Right cardiac atrium (tissue), 5 donors: ENCODE measurements at places on chromosomes 3 and 15. TPM values are rescaled to one million over a fixed set of nuclear protein-coding genes. Genes with fewer than 3 reads are reported as not detected.
A peak's percentile ranks its signal among the peaks of the same experiment; 100 is the strongest.

The CLRN1 gene
- total RNA-seq: not detected

The CCDC39 gene
- not detected for total RNA-seq

DNA sequence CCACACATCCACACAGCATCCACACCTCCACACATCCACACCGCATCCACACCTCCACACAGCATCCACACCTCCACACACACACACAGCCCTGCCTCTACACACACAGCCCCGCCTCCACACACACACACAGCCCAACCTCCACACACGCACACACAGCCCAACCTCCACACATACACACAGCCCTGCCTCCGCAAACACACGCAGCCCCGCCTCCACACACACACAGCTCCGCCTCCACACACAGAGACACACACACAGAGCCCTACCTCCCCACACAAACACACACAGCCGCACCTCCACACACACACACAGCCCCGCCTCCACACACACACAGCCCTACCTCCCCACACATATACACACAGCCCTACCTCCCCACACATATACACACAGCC, 4.7 kb downstream of the MESP1 start:
- no peak for DNase-seq

GRCh38 chr3:185153171-185153771, 411 bp upstream of the C3orf70 start:
- DNase-seq: no peak

GRCh38 chr3:87958289-87958688, 100.5 kb downstream of the CGGBP1 start:
- DNase-seq: no peak

DNA sequence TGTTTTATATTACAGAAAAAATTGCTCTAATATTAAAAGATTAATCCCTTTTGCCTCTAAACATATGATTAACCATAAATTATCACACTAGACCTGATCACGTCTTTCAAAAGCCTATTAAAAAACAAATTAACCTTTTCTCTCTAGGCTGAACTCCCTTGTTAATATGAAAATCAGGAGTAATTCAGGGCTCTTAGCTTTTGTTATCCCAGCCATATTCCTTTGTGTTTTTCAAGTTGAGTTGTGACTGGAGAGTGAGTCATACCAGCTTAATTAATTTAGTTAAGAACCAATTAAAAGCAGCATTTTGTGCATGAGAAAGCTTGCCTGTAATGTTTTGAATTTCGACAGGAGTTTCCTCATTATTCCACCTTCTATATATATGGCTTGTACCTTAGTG, 385.8 kb downstream of the VGLL3 start:
- DNase-seq: no peak

DNA sequence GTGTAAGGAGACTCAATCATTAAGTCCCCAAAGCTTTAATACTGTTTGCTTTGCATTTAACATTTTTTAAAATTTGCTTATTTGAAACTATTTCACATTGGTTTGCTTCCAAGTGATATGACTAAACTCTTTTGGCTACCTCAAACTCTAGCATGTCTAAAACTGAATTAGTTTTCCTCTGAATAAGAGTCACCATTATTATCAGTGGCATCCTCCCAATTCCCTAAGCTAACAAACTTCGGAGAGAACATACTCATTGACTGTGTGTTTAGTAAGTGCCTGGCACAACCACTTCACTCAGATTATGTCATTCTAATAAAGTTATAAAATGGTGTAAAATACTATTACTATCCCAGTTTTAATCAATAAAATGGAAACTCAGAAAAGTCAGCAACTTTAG, 21.9 kb downstream of the ATOSA start:
- no peak for DNase-seq

DNA sequence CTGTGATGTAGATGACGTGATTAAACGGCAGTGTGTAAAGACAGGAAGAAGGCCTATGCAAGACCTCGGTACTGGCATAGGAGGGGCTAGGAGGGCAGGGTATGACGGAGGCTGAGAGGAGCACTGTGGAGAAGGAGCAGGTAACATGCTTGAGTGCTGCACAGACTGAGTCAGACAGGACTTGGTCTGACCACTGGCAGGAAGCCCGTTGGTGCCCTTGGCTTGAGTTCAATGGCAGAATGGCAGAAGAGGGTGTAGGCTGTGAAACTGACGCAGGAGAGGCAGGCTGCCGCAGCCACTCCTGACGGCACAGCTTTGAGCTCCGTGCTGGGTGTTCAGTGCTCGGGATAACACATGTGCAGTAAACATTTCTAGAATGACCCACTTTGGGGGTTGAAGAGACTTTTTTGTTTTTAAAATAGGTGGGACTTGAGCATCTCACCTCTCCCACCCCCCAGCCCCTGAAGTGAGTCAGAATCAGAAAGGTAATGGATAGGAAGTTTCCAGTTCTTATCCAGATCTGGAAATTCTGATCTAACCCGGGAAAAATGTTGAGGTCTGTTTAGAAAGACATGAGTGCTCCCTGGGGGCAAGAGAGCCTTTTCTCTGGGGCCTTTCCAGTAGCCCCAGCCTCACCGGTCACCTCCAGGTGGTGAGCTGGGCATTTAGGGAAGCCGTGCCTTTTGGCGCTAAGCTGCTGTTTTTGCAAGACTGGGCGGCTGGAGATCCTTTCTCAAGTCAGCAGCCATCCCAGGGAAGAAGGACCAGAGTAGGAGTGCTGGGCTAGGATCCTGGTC, 126.4 kb downstream of the RPLP1 start:
- DNase-seq: no peak

- no peak for DNase-seq
These were observed 70.7 kb upstream of the EOMES start for GRCh38 chr3:27792869-27793268.

DNA sequence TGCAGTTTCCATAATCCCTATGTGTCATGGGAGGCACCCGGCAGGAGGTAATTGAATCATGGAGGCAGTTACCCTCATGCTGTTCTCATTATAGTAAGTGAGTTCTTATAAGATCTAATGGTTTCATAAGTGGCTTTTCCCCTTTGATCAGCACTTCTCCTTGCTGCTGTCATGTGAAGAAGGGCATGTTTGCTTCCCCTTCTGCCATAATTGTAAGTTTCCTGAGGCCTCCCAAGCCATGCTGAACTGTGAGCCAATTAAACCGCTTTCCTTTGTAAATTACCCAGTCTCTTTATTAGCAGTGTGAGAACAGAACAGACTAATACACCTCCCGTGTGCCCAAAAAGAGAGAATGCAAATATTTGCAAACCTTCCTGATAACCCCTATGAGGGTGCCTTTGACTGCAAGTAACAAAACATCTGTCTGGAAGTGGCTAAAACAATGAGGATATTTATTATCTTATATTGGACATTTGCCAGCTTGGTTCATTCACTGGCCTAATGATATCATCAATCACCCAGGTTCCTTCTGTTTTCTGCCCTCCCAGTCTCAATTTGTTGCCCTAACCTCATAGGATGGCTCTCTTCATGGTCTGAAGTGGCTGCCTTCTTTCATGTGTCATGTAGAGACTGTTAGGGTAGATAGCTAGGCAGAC, 68.7 kb downstream of the BHLHE40 start:
- no peak for DNase-seq

DNA sequence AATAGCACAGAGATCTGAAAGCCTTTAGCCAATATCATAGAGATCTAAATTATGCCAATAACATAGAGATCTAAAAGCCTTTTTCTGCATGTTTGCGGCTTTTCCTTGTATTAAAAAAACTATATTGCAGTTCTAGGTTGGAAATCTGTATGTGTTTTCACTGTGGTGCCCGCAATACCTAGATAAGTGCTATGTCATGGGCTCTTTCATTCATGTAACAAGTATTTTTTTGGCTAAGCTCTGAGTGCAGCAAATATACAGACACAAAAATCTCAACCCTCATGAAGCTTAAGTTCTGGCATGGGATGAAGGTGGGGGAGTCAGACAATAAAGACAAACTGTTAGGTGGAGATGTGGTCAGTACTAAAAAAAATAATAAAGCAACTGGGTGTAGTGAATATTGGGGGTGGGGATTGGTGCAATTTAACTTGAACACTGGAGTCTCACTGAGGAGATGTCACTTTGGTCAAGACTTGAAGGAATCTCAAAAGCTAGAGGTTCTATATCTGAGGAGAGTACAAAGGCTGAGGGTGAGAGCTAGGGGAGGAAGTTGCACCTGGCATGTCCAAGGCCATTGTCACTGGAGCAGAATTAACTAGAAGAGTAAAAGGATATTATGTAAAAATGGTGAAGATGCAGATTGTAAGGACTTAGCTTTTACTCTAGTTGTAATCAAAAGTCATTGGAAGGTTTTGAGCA, 973 bp downstream of the BUB1B start:
- no peak for DNase-seq

DNA sequence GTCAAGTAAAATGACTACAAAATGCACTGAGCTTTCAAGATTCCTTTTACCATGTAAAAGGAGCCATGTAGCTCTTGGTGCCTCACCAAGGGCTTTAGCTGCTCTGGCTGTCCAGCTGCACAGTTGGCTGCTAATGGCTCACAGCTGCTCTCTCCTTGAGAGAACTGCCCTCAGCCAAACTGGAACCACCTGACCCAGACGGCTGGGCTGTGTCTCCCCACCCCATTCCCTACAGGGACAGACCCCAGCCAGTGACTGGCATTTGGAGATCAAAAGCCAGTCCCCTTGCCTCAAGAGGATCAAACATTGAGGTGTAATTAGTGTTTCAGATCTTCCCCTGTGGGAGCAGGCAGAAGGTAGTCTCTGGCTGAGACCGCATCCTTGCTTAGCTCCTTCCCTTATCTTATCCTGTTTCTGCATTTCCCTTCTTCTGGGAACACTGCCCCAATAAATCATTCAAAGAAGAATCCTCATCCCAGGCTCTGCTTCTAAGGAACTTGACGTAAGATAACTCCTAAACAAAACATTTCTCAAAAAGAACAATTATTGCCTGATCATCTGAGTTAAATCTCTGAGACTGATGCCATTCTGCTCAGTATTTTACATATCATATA, 28.6 kb upstream of the UBE2E2 start:
- peak; percentile 79 for DNase-seq

DNA sequence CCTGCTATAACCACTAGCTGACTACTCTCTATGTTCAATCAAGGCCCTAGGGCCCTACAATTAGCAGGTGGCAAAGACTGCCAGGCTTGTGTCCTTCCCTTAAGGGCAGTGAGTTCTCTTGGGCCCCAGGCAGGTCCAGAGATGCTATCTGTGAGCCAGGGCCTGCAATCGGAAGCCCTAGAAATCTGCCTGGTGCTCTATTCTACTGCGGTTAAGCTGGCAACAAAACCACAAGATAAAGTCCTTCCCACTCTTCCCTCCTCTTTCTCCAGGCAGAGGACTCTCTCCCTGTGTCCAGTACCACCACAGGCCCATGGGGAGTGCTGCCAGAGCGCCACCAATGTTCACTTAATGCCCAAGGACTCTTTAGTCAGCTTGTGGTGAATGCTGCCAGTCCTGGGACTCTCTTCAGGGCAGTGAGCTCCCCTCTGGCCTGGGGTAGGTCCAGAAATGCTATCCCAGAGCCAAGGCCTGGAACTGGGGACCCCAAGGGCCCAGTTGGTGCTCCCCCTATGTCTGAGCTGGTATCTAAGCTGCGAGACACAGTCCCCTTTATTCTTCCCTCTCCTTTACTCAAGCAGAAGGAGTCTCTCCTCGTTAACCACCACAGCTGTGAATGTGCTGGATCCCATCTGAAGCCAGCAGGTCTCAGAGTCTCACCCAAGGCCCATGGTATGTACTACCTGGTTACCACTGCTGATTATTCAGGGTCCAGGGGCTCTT, 34.7 kb downstream of the XXYLT1 start:
- no peak for DNase-seq

DNA sequence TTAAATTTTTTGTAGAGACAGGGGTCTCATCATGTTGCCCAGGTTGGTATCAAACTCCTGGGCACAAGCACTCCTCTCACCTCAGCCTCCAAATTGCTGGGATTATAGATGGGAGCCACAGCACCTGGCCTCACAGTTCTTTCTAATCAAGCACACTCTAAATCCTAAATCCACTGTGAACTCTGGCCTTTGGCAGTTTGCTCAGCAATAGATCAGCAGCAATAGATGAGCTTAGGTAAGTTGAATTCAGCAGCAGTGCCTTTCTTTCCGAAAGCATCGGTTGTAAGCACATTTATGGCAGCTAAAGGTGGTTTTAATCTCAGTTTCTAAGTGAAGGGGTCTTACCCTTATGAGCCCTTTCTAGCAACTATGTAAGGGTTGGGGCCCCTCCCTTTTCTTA, 16.6 kb downstream of the PDHB start:
- DNase-seq: no peak

DNA sequence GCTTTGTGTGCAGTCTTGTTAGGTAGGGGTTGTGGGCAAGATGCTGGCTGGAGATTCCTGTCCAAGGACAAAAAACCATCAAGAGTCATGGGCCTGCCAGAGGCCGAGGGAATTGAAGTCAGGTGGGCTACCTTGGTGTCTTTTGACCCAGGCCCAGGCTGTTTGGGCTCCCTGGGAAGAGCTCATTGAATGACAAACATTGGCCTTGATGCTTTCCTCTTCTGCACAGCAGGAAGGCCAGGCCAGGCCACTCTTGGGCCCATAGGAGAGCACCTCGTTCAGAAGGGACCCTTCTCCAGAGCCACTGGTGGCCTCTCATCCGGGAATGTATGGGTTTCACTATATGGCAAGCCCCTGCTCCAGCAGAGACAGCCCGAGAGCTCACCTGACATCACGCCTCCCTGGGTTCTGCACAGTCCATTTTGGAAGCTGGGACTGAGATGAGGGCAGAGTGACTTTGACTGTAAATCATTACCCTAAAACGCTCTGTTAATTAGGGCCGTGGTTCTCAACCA, 169.1 kb downstream of the NSMCE3 start:
- no peak for DNase-seq

DNA sequence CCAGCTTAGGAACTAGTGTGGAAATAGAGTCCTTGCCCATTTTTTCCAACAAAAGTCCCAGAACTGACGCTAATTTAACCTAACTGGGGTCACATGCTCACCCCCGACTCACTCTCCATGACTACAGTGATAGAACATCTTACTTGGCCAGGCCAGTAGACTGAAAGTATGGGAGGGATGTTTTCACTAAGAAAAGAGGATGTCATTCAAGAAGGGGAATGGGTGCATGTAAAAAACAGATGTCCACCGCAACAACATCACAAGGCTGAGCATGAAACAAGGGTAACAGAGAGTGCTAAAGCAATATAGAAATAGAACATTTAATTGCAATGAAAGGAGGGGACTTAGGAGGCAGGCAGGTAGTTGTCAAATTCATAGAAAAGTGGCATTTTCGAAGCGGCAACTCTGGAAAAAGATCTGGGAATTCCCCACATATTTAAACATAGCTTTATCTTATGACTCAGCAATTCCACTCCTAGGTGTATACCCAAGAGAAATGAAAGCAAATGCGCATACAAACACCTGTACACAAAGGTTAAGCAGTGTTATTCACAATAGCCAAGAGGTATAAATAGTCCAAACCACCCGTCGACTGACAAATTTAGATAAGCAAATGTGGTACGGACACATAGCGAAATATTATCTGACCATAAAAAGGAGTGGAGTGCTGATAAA, 41.1 kb upstream of the UBE2E2 start:
- DNase-seq: no peak

- no peak for DNase-seq
These were observed 89.3 kb downstream of the WNT7A start for GRCh38 chr3:13790376-13791197.

DNA sequence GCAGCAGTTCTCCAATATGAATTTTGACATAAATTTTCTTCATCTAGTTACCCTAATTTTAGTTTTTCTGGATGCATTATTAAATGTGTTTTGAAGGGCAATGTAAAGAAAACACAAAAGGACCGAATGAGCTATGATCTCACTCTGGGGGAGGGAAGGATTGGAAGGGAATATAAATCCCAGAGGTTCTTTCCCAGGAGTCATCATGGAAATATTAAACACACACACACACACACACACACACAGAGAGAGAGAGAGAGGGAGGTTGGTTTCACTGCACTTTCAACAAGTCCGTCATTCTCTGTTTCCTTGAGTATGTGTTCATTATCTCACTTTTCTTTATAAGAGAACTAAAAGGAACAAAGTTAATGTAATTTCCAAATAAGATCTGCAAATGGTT, 70.7 kb upstream of the DCBLD2 start:
- DNase-seq: no peak
